ENCODE measurements at places on chromosomes 1 and 21. TPM values are rescaled to one million over a fixed set of nuclear protein-coding genes. Genes with fewer than 3 reads are reported as not detected.

The CLDN17 gene
- total RNA-seq: not detected

The RNF207 gene
- 8.4 TPM for total RNA-seq

The FLG gene
- not detected for total RNA-seq

The OR2L2 gene
- 0.35 TPM for total RNA-seq

The LCA5L gene
- not detected for total RNA-seq

The ITGB2 gene
- total RNA-seq: 411 TPM

GRCh38 chr1:46021046-46021996 lies 111.1 kb downstream of the PIK3R3 start:
- DNase-seq: no peak

GRCh38 chr1:215530401-215530984 lies 36.6 kb upstream of the KCTD3 start:
- no peak for DNase-seq

GRCh38 chr1:39943471-39944290 lies 11.3 kb upstream of the MFSD2A start:
- no peak for DNase-seq

- DNase-seq: no peak
Observed at GRCh38 chr1:20279509-20279908, 11.2 kb upstream of the VWA5B1 start.

DNA sequence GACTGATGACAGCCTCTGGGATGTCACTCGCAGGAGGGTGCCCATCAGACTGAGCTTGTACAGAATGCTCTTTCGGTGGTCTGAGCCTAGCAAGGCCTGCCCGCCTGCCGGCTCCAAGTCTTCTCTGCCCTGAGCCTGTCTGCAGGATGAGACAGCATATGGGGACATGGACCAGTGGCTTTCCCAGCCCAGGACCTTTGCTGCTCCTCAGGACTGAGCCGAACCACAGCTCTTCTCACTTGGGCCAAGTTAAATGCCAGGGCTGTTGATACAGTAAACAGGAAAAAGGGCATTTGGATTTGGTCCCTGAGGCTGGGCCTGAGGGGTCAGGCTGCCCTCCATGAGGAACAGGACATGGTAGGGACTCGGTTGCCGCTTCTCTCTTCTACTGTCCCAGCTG lies 64.3 kb upstream of the EPS8L3 start:
- DNase-seq: no peak

- DNase-seq: no peak
Observed at GRCh38 chr1:200862713-200863415, 9.9 kb upstream of the GPR25 start.

GRCh38 chr1:198771563-198772153 lies 132.8 kb downstream of the PTPRC start:
- DNase-seq: no peak

DNA sequence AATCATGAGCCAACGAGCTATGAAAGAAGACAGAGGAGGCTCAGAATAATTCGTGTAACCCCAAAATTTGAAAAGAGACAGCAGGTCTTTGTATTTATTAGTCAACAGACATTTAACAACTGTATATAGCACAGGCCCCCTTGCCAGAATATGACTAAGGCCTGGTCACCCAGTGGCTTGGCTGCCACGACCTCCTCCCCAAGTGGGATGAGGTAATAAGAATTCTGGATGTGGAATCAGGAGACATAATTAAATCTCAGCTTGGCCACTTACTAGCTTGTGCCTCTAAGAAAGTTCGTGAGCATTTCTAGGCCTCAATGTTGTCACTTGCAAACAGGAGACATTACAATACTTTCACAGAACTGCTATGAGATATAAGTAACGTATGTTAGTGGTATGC lies 134.2 kb upstream of the TNFSF4 start:
- no peak for DNase-seq

DNA sequence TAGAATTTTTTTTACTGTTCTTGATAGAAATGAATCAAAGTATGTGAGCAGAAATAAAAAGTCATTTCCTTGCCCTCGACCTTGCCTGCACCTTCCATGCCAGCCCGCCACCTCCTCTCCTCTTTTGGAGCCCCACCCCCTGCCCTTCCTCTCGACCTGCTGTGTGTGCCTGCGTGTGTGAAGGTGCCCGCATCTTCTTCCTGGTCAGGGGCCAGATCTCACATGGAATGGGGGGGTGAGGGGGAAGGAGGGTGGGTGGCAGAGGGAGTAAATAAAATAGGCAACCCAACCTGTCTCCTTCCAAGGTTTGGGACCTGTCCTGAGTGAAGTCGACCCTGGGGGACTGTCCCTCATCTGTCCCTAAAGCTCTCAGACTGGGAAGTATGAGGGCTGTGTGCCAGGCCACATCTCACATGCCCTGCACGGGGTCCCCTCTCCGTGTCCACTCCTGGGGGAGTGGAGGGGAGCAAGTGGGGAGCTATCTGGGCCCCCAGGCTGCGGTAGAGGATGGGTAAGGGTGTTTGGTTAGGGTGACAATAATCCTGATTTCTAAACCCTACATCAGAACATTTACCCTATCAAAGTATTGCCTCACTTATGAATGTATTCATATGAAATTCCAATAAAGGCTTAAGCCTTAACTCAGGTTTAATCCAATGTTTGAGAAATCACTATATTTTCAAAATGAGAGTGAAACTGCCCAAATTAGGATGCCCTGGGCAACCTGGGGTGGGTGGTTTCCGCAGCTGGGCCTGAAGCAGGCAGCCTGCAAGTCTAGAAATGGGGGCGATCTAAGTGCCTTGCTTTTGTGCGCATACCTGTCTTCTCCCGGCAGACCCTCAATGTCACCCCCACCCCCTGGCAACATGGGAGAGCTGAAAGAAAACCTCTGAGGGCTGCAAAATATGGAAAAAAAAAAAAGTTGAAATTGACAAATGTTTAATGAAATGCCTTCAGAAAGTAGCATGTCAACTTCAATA lies 15.4 kb downstream of the AMPD2 start:
- DNase-seq: no peak

DNA sequence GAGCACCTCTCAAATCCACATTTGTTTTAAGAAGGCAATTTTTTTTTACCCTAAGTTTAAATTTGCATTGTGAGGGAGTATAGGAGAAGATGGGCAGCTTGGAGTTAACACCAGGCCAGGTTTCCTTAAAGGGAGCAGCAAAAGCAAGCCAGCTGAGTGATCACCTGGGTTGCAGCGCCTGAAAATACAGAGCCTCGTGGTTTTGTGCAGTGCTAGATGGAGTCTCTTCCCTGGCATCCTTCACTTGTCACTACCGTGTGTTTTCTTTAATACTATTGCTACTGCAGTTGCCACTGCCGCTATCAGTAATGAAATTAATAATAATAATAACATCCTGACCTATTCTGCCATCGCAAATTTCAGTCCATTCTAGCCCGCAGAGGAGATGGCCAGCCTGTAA lies 35.2 kb upstream of the VAV3 start:
- no peak for DNase-seq

DNA sequence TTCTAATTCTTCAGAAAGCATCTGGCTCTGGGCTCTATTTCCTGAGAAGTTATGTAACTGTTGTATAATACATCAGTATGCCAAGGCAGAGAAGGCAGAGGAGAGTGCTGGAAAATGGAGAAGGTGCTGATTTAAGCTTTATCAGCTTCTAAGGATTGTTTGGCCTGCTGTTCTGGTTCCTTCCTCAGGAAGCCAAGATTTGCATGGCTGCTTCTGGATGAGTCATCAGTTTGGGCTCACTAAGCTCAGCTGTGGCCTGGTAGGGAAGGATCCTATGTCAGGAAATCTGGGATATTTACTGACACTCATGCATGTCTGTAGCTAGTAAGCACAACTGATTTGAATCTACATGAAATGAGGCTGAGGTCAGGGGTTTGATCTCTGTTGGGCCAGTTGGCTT lies 73.2 kb upstream of the ADGRL4 start:
- no peak for DNase-seq

GRCh38 chr1:74247881-74248528 lies 12.8 kb downstream of the TNNI3K start:
- DNase-seq: no peak
